ENCODE measurements at places on chromosomes 6 and 20.

DNA sequence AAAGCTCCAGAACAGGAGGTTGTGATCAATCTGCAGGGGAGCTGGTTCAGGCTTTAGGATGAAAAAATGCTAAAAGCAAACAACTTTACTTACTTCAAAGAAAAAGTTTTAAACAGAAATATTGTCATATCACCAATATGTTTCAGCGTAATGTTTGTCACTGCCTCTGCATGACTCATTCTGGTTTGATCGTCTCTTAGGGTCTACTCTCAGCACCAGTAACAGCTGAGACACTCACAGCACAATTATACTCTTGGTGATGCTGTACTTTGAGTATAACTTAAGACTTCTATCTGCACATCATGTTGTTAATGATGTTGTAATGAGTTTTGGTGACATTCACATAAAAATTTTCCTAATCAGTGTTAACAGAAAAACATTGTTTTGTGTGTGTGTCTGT lies 665.4 kb downstream of the EPM2A start:
- no peak for DNase-seq

- DNase-seq = no peak
Observed at GRCh38 chr20:59708326-59708725, 104.0 kb downstream of the PHACTR3 start.

DNA sequence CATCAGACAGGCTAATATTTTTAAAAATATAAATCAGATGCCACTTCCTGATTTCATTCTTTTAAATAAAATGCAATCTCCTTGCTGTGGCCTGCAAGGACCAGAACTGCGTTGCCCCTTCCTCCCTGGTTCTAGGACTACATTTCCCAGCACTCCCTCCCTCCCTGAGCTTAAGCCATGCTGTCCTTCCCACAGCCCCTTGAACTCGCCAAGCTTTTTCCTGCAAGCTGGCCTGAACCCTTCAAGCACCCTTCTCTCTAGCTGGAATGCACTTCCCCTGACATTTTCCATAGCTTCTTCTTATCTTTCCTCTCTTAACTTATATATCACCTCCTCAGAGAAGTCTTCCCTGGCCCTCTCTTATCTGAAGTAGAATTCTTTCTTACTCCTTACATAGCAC lies 6.1 kb upstream of the DOK5 start:
- DNase-seq = no peak

GRCh38 chr6:90488816-90489215 lies 98.1 kb downstream of the MAP3K7 start:
- no peak for DNase-seq
